ENCODE measurements at places on chromosomes 1 and 21. TPM values are rescaled to one million over a fixed set of nuclear protein-coding genes. Genes with fewer than 3 reads are reported as not detected.

The HPCAL4 gene
- 2.3 TPM for polyA plus RNA-seq

- DNase-seq: no peak
Observed at GRCh38 chr1:193221651-193222050, 35.2 kb upstream of the B3GALT2 start.

DNA sequence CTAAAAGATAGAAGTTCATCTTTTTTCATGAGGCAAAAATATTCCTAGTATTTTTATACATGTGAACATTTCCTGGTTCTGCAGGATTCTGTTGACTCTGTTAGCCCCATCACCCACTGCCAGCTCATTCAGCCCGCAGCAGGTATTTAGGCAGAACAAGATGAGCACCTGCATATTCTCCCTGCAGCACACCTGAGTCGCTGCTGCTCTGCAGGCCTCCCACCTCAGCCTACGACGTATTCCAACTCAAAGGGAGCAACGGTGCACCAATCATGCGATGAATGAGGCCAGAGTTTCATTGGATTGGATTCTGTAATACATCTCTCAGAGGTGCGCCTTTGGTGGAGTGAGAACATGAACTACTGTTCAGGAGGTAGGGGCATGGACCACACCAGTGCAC lies 87.6 kb downstream of the CNIH3 start:
- no peak for DNase-seq

DNA sequence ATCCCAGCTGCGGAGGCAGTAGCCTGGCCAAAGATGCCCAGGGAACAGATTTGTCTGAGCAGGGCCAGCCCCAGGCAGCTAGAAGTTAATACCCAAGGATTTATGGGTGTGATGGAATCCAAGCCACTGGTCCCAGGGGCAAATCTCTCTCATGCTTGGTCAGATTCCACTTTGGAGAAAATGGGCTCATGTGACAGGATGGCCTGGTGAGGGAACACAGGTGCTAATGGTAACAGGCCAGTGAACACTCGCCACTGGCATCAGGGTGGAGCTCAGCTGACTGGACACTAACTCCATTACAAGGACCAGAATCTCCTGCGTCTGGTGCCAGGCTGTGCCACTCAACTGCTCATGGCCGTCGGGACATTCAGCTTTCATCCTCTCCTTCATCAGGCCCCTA lies 12.0 kb downstream of the MDM4 start:
- no peak for DNase-seq

DNA sequence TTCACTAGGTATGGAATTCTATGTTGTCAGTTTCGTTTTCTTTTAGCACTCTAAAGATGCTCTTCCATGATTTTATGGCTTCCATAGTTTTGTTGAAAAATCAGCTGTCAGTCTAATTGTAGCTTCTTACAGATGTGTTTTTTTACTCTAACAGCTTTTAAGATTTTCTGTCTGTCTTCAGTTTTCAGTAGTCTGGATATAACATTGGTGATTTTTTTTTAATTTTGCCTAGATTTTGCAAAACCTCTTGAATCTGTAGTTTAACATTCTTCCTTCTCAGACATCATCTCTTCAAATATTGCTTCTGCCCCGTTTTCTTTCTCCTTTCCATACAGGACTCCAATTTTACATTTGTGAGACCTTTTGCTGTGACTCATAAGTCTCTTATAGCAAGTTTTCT lies 17.9 kb upstream of the DYRK1A start:
- DNase-seq: no peak

GRCh38 chr1:157849229-157849875 lies 7.7 kb upstream of the CD5L start:
- no peak for DNase-seq

- DNase-seq: no peak
Observed at GRCh38 chr1:2231532-2232254, 3.6 kb downstream of the SKI start.

DNA sequence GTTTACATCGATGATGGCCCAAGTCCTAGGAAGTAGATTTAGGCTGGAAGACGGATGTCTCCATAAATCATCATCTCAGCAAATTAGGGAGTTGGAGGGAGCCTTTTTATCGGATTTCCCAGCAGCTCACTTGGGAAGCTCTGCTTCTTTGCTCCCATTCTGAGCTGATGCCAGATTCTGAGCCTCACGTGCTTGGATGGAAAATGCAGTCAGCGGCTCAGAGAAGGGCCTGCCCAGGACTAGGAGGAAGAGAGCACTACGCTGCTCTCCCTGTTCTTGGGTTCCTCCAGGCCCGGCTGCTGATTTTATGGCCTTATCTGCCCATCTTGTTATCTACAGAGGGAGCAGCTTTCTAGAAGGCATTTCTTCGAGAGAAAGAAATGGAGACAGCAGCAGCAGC lies 42.0 kb downstream of the UBIAD1 start:
- DNase-seq: peak; percentile 72

GRCh38 chr1:28199328-28200233 lies 23.1 kb upstream of the PTAFR start:
- DNase-seq: no peak

GRCh38 chr1:32871364-32872191 lies 866 bp upstream of the FNDC5 start:
- peak; percentile 80 for DNase-seq

DNA sequence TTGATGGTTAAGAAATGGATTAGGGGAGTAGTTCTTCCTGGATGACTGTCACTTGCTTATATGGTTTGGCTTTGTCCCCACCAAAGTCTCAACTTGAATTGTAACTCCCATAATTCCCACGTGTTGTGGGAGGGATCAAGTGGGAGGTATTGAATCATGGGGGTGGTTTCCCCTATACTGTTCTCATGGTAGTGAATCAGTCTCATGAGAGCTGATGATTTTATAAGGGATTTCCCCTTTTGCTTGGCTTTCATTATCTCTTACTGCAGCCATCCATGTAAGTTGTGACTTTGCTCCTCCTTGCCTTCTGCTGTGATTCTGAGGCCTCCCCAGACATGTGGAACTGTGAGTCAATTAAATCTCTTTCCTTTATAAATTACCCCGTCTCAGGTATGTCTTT lies 1621.1 kb downstream of the MRPL39 start:
- DNase-seq: no peak

- DNase-seq: no peak
Observed at GRCh38 chr1:107525961-107526360, 385.1 kb downstream of the NTNG1 start.

The C1orf116 gene
- 0.14 TPM for polyA plus RNA-seq

The C8A gene
- polyA plus RNA-seq: not detected

The GPR37L1 gene
- polyA plus RNA-seq: 0.08 TPM

DNA sequence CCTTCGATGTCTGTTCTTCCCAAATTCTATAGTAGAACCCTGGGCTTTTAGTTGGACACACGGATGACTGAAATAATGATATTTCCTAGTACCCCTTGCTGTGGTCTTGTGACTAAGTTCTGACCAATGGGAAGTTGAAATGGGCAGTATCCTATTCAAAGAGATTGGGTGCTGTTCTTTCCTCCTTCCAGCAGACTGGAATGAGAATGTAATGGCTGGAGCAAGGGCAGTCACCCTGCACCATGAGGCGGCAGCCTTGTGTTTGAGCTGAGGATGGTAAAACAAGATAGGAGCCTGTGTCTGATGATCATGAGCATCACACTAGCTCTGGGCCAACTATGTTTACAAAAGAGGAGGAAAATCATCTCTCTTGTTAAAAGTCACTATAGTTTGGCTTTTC lies 5.1 kb upstream of the SRM start:
- no peak for DNase-seq

DNA sequence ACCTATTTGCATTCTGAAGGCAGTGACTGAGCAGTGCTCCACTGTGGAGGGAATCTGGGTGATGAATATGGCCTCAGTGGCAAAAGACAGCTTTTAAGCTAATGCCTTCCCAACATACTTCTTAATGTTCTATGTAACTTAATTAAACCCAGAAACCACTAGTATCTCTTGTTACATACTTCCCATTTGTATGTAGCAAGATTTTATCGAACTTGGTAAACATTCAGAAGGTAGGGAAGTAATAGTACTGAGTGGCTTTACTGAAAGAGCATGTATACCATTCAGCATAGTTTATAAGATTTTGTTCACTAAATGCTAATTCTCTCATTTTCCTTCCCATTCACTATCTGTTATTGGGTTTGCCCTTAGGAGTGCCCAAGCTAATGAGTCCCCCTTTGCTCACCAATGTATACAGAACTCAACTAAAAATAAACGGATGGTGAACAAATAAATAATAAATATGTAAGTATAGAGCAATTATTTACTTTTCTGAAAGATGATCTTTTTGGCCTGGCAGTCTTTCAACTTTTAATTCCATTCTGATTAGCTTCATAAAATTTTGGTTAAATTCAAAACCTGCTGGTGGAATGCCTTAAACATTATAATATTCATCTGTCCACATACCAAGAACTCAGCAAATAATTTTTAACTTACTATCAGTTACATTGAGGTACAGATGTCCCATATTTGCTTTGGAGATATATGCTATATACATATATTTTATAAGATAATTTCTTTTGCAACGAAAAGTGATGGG lies 204.4 kb downstream of the APP start:
- DNase-seq: no peak

- DNase-seq: peak; percentile 15
Observed at GRCh38 chr1:87941337-87941946, 612.8 kb downstream of the LMO4 start.

- DNase-seq: no peak
Observed at GRCh38 chr1:88503646-88504045, 180.4 kb upstream of the PKN2 start.

The PGLYRP3 gene
- 2.2 TPM for polyA plus RNA-seq

DNA sequence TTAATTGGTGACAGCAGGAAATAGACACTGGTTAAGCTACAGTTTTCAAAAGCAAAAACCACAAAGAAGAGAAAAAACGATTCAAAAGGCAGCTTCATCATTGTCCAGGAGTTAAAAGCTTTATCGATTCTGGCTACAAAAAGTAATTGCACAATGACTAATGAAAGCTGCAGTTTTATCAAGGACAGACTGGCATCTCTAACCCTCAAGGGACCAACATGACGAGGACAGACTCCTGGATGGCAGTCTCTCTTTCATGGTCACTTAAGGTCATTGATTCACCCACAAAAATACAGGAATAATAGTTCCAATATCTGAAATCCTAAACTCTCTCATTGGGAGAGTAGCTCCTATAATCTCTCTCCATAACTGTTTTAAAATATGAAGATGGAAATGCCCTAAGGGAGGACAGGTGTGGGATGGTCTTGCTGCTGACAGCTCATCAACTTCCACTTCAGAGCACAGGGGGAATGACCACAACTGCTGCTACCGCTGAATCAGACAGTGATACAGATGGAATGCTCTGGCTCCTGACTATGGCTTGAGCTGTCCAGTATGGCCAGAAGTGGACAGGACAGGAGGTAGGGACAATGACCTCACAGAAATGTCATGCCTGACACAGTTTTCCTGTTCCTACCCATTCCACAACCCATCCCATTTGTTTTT lies 17.4 kb upstream of the CPLANE2 start:
- no peak for DNase-seq

GRCh38 chr1:72634946-72635345 lies 352.6 kb upstream of the NEGR1 start:
- no peak for DNase-seq

The UBE2U gene
- not detected for polyA plus RNA-seq

GRCh38 chr1:167344615-167345385 lies 124.1 kb downstream of the POU2F1 start:
- DNase-seq: no peak

The SLC45A3 gene
- 2.1 TPM for polyA plus RNA-seq

GRCh38 chr1:101509370-101509769 lies 272.6 kb downstream of the S1PR1 start:
- DNase-seq: peak; percentile 16

The RAB25 gene
- 0.65 TPM for polyA plus RNA-seq

The PYHIN1 gene
- not detected for polyA plus RNA-seq

- no peak for DNase-seq
Observed at GRCh38 chr1:40890771-40891170, 28.6 kb upstream of the CITED4 start.

The TEX38 gene
- polyA plus RNA-seq: not detected

DNA sequence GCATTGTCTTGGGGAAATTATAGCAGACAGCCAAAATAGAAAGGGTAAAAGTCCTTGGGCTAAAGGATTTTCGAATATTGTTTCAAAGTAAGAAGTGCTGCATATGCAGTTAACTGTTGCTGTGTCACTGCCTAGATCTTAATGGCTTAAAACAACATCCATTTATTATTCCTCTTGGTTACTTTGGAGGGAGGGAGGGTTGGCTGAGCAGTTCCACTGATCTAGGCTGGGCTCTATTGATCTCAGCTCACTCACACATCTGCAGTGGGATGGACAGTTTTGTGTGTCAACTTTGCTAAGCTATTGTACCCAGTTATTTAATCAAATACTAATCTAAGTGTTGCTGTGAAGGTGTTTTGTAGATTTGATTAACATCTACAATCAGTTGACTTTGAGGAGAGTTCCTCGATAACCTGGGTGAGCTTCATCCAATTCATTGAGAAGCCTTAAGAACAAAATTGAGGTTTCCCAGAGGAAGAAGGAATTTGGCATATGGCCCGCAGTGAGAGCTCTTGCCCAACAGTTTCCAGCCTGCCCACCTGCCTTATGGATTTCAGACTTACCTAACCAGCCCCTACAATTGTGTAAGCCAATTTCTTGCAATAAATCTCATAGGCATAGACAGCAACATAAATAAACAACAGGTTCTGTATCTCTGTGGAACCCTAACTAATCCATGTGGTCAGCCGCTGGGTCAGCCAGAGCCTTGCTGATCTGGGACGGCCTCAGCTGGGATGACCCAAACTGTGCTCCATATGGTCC lies 187.3 kb downstream of the AK5 start:
- DNase-seq: no peak

GRCh38 chr1:48207131-48207530 lies 15.4 kb upstream of the SLC5A9 start:
- no peak for DNase-seq

DNA sequence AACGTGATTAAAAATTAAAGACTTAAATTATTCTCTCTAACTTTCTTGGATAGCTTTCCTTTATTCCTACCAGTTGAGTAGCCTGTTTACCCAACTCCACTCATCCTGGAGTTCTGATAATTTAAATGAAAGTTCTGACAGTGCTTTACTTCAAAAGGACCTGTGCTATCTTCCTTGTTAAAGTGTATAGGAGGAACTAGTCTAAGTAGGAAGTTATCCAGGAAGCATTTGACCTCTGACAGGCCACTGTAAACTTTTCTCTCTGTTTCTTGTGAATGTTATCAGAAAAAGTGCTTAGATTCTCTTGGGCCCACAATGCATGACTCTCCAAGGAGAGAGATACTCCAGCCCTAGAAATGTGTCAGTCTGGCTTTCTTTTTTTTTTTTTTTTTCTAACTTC lies 9.2 kb downstream of the UAP1 start:
- no peak for DNase-seq

The NTNG1 gene
- 12.6 TPM for polyA plus RNA-seq

Data from muscle of arm (tissue), 14 donors.